ENCODE measurements at places on chromosomes 1 and 21.

DNA sequence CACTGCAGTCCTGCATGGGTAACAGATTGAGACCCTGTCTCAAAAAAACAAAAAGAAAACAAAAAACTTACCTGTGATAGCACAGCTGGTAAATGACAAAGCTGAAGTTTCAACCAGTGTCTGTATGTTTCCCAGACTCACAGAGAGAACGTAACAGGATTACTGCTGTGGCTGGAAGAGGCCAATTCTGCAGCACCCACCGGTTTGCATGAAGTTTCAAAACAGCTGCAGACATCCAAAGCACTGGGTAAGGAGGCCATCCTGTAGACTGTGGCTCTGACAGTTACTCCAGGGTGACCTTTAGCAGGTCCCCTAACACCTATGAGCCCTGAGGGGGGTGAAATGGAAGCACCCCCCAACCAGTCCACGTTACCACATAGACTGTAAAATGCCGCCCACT lies 7.5 kb downstream of the ID3 start:
- no peak for DNase-seq

DNA sequence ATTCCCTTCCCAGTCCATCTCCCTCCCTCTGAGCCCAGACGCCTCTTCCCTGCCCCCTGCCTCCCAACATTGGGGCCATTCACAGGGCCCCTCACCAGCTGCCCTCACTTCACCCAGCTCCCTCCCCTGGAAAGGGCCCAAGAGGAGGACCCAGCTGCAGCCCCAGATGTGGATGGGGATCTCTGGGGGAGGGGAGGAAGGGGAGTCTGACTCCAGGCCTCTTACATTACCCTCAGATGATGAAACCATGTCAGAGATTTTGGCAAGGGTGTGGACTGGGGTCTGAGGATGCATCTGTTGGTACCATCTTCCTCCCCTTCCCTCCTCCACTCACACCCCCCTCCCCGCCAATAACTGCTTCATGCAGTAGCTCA lies 1.1 kb upstream of the KIF21B start:
- no peak for DNase-seq

- DNase-seq = no peak
These were observed 292.9 kb downstream of the PLA2G4A start for GRCh38 chr1:187121661-187122060.

DNA sequence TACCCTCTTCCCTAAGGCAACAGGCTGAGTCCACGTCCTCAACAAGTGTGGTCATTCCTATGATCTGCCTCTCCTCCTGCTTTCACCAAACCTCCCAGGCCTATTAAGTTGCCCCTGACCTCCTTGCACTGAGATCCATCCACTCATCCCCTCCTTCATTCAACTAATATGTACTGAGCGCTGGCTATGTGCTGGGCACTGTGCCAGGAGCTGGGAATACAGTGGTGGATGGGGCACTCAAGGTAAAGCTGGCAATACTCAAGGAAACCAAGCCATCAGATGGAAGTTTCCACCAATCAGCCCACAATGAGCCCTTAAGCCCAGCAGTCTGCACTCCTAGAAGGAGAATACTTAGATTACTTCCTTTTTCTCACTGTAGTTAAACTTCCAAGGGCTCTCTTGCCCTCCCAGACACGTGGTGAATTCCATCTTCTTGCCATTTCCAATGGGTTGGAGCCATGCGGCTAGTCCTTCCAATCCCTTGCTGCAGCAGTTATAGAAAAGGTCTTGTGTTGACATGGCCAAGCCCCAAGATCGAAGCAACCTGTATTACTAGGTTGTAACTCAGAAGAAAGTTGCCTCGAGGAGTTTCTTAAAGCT lies 279.9 kb upstream of the RUNX1 start:
- DNase-seq = no peak

- DNase-seq = no peak
These were observed 35.7 kb downstream of the C1orf216 start for GRCh38 chr1:35683012-35683411.

GRCh38 chr1:246434335-246434734 lies 72.7 kb downstream of the SMYD3 start:
- no peak for DNase-seq

DNA sequence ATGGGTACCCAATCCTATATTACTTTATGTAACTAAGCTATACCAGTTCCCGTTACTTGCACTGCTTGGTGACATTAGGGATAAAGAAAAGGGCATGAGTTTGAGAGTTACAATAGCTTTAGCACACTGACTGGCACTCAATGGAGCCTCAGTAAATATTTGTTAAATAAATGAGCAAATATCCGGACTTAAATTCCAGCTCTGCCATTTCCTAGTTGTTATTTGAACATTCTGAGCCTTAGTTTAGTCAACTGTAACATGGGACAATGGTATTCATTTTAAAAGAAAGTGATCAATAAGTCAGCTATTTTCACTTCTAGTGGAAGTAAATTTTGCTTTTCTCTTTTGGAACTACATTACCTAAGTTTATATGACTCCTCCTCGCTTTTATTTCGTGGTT lies 198.7 kb downstream of the ZC3H11B start:
- no peak for DNase-seq

- DNase-seq = no peak
These were observed 5.5 kb upstream of the ANKRD35 start for GRCh38 chr1:145891143-145891542.

- no peak for DNase-seq
These were observed 78.2 kb downstream of the GPR88 start for GRCh38 chr1:100616121-100616621.

DNA sequence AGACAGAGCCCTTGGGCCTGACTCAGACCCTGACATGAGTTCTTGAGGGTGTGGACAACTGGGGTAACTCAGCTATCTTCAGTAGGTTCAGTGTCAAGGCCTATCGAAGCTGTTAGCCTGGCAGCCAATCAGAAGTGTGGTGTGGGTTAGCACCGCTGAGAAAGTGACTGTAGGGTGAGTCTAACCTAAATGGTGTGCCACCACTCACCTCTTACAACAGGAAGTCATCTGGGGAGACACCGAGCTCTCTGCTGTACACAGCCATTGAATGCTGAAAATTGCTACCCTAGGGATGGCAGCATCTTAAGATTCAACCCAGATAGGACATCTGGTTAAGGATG lies 44.6 kb downstream of the RASSF5 start:
- DNase-seq = peak; percentile 67

GRCh38 chr1:11860587-11860986 lies 1.8 kb upstream of the NPPB start:
- DNase-seq = no peak

GRCh38 chr1:163897412-163898155 lies 575.8 kb downstream of the NUF2 start:
- no peak for DNase-seq

GRCh38 chr1:1825217-1825616 lies 46.9 kb upstream of the NADK start:
- no peak for DNase-seq

- DNase-seq = no peak
These were observed 10.0 kb downstream of the ADAMTS1 start for GRCh38 chr21:26835027-26835713.

DNA sequence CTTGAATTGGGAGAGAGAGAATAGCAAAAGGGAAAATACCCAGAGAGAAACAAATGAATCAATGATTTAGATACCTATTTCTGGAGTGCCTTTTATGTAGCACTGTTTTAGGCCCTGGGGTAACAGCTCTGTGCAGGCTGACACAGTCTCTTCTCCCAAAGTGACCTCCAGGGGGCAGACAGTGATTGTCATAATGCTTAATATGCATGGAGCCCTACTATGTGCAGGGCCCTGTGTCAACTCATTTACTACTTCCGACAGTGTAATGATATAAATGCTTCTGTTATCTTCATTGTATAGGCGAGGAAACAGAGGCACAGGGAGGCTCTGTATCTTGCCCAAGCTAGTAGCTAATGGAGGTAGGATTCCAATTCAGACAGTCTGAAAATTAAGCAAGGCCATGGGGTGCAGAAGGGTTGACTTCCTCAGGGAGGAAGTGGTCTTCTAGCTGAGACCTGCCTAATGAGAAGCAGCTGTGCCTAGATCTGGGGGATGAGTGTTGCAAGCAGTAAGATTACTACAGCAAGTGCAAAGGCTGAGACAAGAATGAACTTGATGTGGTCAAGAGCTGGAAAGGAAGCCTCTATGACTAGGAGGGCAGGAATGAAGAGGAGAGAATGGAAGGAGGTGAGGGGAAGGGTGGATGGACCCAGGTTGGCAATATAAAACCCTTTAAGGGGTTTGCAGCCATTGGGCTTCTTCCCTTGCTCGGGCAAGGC lies 16.2 kb upstream of the SERINC2 start:
- DNase-seq = no peak

GRCh38 chr1:9435854-9436640 lies 103.2 kb upstream of the SLC25A33 start:
- DNase-seq = no peak

GRCh38 chr21:15063081-15063813 lies 1.6 kb downstream of the NRIP1 start:
- DNase-seq = peak; percentile 30

- no peak for DNase-seq
These were observed 11.2 kb downstream of the AGO1 start for GRCh38 chr1:35894183-35894582.

DNA sequence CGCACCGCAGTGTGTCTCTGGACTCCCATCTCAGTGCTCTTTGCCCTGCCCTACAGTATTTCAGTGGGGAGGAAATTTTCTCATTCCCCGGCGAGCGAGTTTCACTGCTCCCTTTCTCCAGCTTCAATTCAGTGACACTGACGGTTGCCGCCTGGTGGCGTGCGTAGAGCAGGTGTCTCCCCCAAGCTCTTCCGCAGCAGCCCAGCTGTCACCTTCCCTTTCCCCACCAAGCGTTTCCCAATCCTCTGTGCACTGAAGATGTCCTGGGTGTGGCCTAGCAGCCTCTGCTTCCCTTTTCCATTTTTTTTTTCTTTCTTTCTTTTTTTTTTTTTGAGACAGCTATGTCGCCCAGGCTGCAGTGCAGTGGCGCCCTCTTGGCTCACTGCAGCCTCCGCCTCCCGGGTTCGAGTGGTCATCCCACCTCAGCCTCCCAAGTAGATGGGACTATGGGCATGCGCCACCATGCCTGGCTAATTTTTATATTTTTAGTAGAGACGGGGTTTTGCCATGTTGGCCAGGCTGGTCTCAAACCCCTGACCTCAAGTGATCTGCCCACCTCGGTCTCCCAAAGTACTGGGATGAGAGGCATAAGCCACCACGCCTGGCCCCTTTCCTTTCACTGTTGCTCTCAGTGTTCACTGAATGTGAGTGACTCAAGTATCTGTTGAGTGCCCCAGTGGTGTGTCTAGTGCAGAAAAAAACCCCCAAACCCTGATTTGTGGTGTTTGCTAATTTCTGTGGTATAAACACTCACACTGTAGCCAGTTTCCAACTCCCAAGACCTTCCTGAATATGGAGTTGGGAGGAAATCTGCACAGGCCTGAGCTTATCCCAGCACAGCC lies 30.1 kb downstream of the TNFRSF1B start:
- DNase-seq = no peak

DNA sequence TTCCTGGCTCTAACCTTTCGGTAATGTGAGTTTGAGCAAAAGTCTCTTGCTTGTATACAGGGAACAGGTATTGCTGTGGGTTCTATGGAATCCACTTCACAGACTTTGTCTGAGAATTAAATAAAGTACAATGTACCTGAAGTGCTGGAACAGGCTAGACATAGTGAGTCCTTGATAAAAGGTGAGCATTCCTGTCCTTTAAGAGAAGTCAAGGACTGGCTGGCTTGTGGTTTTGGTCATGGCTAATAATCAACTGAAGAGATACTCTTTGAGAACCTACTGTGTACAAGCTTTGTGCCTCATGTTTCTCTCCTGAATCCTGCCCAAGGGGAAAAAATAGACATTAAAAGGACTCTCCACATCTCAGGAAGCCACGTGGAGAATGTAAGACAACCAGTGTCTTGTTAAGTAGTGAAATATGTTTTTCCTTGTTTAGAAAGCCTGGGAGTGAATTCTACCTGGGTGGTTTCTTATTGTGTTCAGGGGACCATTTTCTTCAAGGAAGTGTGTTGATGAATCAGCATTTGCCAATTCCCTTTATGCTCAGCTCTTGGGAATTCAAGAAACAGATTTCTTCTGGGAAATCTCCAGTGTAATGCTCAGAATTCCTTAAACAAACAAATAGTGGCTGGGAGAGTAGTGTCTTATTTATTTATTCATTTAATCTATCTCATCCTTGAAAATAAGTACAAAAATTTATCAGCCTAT lies 55.2 kb upstream of the PLD5 start:
- no peak for DNase-seq

GRCh38 chr1:196538473-196538872 lies 69.8 kb downstream of the KCNT2 start:
- DNase-seq = no peak

GRCh38 chr1:56671085-56671484 lies 26.0 kb downstream of the PRKAA2 start:
- no peak for DNase-seq

DNA sequence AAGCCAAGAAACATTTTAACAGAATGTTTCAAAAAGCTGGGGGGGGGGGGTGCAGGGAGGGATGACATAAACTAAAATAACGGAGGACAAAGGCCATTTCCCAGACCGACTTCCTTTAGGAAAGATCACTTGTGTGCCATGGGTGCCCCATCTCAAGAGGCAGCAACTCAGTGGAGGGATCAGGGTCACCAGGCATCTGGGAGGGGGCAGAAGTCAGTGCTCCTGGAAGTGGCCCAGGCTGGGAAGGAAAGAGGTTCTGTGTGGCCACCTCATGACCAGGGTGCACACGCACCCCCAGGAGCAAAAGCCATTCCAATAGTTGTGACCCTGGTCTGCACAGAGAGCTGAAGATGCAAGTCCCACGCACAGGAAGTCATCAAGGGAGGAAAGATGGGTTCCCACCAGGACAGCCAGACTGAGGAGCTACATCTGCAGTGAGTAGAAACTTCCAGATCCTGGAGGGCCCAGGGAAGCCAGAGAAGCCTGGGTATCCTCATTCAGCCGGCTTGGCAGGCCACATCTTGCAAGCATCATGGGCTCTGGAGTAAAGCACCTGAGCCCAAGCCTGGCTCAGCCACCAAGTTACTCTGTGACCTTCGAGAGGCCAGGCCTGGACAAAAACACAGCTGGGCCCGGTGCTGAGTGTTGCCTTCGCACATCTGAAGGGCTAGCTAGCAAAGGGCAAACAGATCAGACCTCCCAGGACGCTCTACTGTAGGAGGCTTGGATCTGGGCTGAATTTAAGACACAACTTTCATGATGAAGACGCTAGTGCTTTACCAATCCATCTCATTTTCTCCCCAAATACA lies 36.0 kb downstream of the NPHP4 start:
- no peak for DNase-seq

- DNase-seq = no peak
These were observed 35.5 kb downstream of the HUNK start for GRCh38 chr21:31908106-31909031.

GRCh38 chr1:179770887-179771502 lies 27.9 kb downstream of the FAM163A start:
- no peak for DNase-seq
